Activated CD4-positive, alpha-beta T cell treated with anti-CD3 and anti-CD28 coated beads for 36 hours (primary cell): ENCODE measurements at places on chromosomes 2 and 18. TPM values are rescaled to one million over a fixed set of nuclear protein-coding genes. Genes with fewer than 3 reads are reported as not detected.
A peak's percentile ranks its signal among the peaks of the same experiment; 100 is the strongest.

DNA sequence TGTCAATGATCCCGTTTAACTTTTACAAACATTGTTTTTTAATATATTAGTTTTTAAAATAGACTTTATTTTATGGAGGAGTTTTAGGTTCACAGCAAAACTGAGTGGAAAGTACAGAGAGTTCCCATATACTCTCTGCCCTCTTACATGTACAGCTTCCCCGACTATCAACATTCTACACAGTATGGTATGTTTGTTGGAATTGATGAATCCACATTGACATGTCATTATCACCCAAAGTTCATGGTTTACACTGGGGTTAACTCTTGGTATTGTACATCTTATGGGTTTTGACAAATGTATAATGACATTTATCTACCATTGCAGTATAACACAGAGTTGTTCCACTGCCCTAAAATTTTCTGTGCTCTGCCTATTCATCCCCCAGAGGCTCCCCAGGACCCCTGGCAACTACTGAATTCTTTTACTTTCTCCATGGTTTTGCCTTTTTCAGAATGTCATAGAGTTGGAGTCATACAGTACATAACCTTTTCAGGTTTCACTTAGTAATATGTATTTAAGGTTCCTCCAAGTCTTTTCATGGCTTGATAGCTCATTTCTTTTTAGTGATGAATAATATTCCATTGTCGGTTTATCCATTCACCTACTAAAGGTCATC is 5.5 kb downstream of the APLF start:
- no peak overlapping the region for H3K4me3 ChIP-seq
- H3K27me3 ChIP-seq: no peaks in the 10 kb centered on the region
- H3K27ac ChIP-seq: no peak overlapping the region
- H3K36me3 ChIP-seq: no peaks in the 10 kb centered on the region
- H3K4me1 ChIP-seq: peaks cover 28% of the 10 kb centered on the region

DNA sequence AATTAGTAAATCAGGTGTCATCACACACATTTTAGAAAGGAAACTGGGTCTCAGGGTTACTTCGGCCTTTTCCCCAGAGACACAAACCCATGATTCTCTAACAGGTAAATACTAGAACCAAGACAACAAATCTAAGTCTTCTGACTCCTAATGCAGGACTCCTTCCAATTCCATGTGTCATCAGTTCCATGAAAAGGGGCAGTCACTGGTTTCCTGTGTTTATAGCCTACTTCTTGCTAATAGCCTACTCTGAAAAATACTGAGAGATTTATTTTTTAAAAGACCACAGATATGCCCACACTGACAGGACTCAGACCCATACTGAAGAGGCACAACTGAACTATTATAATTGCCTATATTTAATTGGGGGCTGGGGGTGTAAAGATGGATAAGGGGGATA is 33.0 kb downstream of the RAB1A start:
- no peak overlapping the region for H3K4me3 ChIP-seq
- no peak for DNase-seq
- no peaks in the 10 kb centered on the region for H3K27me3 ChIP-seq
- peaks cover 45% of the 10 kb centered on the region for H3K36me3 ChIP-seq
- no peak overlapping the region for H3K27ac ChIP-seq

- H3K36me3 ChIP-seq: no peaks in the 10 kb centered on the region
- H3K4me3 ChIP-seq: no peak overlapping the region
- peaks cover 15% of the 10 kb centered on the region for H3K27me3 ChIP-seq
Measured at GRCh38 chr2:114082731-114083433, 193.0 kb downstream of the ACTR3 start.

- H3K4me1 ChIP-seq: no peaks in the 10 kb centered on the region
- H3K27me3 ChIP-seq: peaks cover 4% of the 10 kb centered on the region
- H3K4me3 ChIP-seq: no peak overlapping the region
- H3K27ac ChIP-seq: no peak overlapping the region
- no peak for DNase-seq
Measured at GRCh38 chr2:8416849-8417832, 264.7 kb upstream of the ID2 start.

DNA sequence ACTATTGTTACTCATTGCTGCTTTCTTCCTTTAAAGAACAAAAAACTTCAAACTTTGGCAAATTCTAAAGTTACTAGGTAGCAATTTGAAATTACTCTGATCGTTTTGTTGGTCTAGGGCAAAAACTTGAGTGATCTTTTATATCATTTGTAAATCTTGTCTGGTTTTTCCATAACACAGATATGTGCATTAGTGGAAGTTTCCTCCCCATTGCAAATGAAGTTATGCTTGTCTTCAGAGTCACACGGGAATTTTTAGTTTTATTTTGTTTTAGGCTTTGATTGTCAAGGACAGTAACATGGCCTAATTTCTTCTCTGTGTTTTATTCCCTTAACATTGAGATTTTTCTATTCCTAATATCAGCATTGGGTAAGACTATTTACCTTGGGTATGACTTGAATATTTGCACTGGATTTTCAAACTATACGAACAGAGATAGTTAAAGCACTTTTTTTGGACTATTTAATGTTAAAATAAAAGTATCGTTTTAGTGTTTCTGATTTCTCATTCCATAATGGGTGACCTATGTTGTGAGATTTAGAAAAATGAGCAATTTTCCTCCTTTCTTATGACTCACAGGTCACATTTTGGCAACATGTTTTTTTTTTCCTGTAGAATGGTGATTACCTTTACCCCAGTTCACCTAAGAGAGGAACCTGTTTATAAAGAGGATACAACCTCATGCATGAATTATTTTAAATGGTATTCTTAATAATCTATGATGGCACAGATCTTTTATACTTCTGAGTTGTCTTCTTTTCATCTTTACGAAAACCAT is 65.0 kb downstream of the BABAM2 start:
- H3K4me1 ChIP-seq: peaks cover 77% of the 10 kb centered on the region
- H3K4me3 ChIP-seq: peak overlapping the region; percentile 55
- peaks cover 20% of the 10 kb centered on the region for H3K36me3 ChIP-seq
- peak overlapping the region; percentile 91 for H3K27ac ChIP-seq

- H3K4me3 ChIP-seq: no peak overlapping the region
- no peaks in the 10 kb centered on the region for H3K4me1 ChIP-seq
- no peaks in the 10 kb centered on the region for H3K27me3 ChIP-seq
- DNase-seq: no peak
Measured at GRCh38 chr2:200136655-200137054, 169.8 kb upstream of the SPATS2L start.

DNA sequence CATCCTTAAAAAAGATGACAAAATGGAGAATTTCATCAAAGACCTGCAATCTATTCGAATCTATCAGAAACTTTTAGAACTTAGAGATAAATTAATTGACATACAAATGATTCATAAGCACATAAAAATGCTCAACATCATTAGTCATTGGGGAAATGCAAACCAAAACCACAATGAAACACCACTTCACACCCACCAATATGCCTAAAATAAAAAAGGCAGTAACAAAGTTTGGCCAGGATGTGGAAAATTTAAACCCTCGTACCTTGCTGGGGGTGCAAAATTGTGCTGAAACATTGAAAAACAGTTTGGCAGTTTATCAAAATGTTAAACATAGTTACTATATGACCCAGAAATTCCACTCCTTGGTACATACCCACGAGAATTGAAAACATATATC is 11.5 kb upstream of the EIF2AK3 start:
- H3K4me3 ChIP-seq: no peak overlapping the region
- H3K27ac ChIP-seq: no peak overlapping the region
- H3K4me1 ChIP-seq: peaks cover 23% of the 10 kb centered on the region
- peaks cover 6% of the 10 kb centered on the region for H3K36me3 ChIP-seq
- peak; percentile 41 for DNase-seq

The RAB31 gene
- total RNA-seq: 0.48 TPM

The COL4A3 gene
- total RNA-seq: not detected

The IL36G gene
- total RNA-seq: not detected

The RPS27A gene
- total RNA-seq: 674 TPM

The CCDC68 gene
- not detected for total RNA-seq

The ANKRD30B gene
- total RNA-seq: not detected

The CYP27A1 gene
- total RNA-seq: 0.16 TPM

The TMEM163 gene
- total RNA-seq: not detected
